ENCODE measurements at places on chromosomes 11 and 22.

DNA sequence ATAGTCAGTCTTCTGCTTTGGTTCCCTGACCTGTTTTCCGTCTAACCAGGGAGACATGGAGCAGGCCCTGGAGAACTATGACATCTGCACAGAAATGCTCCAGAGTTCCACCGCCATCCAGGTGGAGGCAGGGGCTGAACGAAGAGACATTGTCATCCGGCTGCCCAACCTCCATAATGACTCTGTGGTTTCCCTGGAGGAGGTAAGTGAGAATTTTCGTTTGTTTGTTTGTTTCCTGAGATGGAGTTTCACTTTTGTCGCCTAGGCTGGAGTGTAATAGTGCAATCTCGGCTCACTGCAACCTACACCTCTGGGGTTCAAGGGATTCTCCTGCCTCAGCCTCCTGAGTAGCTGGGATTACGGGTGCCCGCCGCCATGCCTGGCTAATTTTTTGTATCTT lies 52.9 kb downstream of the CABIN1 start:
- no peak for DNase-seq

GRCh38 chr22:29115682-29116288 lies 43.0 kb downstream of the KREMEN1 start:
- DNase-seq: no peak

DNA sequence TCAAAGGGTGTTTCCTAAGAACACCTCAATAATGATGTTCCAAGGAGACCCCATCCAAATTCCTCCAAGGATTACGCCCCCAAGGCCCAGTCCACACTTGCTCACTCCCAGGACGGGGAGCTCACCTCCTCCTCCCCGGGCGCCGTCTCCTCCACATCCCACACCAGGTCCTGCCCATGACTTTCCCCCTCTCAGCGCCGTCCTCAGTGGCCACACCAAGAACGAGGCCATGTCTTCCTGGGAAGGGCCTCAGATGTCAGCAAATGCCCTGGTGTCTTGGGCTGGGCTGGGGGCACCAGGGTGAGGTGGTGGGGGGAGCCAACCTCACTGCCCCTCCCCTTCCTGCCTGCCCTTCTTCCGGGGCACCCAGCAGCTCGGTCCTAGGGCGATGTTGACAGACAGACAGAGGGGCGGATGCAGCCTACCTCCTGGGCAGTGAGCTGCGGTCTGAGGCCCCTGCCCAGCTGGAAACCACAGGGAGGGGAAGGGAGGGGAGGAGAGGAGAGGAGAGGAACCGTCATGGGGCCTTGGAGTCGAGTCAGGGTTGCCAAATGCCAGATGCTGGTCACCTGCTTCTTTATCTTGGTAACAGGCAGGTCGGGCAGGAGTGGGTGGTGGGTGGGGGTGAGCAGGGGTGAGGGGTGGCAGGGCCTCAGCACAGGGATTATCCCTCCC lies at the start of the genes C11orf21 and TSPAN32:
Gene C11orf21, minus strand, starts transcription at position 288 of the 675 bp plus-strand sequence. Its CDS starts 110 bp downstream, at position 178.
Gene TSPAN32, plus strand, starts transcription at position 383 of the 675 bp plus-strand sequence. Its CDS starts 137 bp downstream, at position 520.
- DNase-seq: no peak

- DNase-seq: no peak
Observed at GRCh38 chr11:68658661-68659060, 25.7 kb upstream of the GAL start.

DNA sequence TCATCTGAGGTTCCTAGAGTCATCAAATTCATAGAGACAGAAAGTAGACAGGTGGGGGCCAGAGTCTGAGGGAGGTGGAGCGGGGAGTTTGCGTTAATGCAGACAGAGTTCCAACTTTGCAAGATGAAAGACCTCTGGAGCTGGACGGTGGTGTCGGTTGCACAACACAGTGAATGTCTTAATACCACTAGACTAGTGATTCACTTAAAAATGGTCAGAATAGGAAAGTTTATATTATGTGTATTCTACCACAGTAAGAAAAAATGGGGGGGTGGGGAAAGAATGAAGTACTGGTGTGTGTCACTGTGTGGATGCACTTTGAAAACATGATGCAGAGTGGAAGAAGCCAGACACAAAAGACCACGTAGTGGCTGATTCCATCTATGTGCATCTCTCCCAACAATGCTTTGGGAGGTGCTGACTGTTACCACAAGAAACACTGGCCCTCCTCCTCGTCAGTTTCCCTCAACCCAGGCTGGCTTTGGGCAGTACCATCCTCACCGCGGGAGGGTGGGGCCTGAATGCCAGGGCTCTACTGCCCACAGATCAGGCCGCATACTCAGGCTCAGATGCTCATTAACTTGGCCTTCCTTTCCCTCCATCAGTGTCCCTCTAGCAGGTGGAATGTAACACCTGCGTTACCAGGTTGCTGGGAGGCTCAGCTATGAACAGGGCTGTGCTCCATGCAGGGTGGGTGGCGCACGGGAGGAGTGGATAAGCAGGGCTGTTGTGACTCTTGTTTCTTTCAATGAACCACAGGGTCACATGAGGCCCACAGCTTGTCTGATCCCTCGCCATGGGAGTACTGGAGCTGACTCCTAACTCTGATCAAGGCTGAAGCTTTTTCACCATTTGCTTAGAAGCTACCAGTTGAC lies 297.0 kb downstream of the CTTN start:
- DNase-seq: no peak

GRCh38 chr11:1851468-1852180 lies 1.3 kb upstream of the LSP1 start:
- DNase-seq: no peak

DNA sequence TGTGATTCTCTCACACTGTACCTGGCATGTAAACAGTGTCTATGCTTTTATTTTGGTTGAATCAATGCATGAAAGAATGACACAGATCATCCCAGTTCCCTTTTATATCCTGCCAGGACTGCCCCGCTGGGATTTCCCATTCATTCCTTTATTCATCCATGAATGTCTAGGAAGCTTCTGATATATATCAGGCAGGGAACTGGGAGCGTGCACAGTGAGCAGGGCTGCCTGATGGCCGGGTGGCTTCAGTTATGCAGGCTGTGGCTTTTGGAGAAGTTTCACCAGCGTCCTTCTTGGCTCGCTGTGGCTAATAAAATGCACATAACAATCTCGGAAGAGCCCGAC lies 789.0 kb downstream of the TBC1D22A start:
- DNase-seq: no peak

GRCh38 chr11:30984442-30984816 lies 385.1 kb downstream of the DCDC1 start:
- no peak for DNase-seq

DNA sequence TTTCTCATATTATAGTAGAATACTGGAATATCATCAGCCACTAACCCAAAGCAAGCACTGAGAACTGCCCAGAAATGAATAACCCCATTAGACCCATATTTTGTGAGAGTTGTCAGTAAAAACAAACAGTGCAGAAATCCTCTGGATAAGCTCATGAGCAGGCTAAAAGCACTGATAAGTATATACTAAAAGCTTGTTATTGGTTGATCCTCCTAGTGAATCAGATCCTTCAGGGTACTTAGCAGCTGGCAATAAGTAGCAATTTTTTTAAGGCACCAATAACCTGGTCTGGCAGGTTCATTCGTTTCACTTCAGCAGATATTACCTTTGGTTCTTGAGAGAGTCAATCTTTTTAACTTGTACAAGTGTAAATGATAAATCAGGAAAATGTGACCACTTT lies 1.2 kb downstream of the NOX4 start:
- peak; percentile 4 for DNase-seq

DNA sequence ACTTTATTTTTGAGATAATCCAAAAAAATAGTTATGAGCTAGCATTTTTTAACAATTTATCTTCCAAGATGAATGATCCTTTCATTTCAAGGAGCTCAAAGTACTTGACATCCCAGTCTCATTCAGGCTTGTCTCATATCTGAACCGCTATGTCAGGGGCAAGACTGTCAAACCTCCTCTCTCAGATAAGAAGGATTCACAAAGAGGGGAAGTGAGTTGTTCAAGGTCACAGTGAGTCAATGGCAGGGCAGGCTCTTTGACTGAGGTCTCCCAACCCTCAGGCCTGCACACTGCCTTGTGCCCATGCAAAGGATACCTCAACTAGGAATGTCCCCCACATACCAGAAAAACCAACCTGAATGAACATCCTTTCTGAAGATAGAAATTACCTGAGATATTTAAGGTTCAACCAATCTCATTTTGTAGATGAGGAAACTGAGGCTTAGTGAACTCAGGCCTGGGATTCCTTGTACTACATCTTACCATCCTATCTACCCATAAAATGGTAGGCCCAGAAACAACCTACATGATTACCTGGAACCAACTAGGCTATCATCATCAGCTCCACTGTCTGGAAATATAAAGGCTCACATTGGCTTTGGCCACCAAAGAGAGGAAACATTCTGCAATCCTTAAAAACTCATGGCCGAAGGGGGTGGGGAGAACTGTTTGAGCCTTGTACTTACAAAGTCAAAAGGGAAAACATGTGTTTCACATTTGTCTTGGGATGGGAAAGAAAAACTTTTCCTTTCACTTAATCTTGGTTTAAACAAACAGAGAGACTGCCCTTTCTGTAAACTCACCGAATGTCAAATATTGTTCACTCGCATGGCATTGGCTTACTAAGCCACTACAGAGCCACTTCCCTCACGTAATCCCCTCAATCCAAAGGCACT lies 51.1 kb downstream of the LIF start:
- DNase-seq: no peak

- no peak for DNase-seq
Observed at GRCh38 chr11:58763120-58763490, 31.4 kb upstream of the GLYAT start.

DNA sequence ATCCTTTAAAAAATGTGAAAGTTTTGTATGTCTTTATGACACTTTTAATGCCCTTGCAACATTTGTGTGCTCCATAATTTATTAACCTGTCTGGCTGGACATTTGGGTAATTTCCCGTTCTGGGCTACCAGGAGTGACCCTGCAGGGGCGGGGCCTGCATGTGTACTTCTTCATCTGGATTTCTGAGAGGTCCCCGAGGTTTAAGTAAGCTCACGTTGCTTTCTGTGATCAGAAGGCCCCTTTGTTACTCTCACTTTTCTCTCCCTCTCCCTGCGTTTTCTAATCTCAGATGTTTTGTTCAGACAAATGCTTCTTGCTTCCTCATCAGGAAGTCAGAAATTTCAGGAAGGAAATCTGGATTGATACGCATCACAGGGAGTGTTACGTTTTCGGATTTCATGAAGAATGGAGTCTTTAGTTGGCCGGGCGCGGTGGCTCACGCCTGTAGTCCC lies 78.9 kb upstream of the CRYBB3 start:
- no peak for DNase-seq

DNA sequence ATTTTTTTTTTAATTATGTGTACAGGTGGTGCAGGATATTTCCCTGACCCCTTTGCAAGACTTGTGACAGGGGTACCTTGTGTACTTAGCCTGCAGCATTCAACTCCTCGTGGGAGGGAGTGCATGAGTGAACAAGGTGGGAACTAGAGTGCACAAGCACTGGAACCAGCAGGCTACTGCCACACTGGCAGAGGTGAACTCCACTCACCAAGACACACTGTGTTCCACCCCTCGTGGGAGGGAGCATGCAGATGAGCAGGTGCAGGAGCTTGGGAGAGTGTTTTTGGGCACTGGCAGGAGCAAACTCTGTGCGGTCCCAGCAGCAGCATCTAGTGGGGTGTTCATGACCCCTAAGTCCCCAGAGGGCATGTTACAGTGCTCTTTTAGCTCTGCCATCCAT lies 282.7 kb upstream of the PLET1 start:
- no peak for DNase-seq

- DNase-seq: no peak
Observed at GRCh38 chr11:67364783-67365722, 8.3 kb downstream of the CLCF1 start.

DNA sequence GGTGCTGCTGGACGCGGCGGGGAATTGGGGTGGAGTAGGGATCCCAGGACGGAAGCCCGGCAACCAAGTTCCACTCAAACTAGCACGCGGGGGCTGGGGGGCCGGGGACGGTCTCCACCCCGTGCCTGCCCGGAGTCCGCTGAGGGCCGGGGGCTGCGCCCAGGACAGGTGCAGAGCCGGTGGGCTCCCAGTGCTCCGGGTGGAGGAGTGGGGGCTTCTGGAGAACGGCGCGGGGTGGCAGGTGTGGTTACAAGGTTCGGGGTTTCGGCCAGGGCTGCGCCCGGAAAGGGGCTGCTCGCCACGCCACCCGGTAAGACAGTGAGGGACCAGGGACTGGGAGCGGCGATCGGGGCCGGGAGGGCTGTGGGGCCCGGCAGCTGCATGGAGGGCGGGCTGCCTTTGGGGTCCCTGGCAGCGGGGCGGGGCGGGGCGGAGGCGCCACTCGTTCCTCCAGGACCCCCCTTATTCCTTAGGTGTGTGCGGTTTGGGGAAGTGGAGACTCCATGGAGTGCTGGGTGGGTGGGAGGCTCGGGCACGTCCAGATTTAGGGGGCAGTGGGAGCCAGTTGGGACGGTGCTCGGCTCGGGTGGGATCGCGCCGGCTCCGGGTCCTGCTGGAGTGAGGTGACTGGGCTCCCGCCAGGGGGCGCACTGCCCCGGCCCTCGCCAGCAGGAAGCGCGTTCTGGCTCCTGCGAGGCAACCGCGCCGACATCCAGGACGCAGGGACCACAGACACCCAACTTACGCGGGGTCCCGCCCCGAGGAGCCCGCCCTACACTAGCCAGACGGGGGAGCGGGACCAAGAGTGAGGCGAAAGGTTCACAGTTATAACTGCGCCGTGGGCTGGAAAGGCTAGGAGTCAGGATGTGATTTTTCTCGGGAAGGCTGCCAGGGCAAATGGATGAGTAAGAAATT lies 868 bp downstream of the TSPAN18 start:
- peak; percentile 87 for DNase-seq

DNA sequence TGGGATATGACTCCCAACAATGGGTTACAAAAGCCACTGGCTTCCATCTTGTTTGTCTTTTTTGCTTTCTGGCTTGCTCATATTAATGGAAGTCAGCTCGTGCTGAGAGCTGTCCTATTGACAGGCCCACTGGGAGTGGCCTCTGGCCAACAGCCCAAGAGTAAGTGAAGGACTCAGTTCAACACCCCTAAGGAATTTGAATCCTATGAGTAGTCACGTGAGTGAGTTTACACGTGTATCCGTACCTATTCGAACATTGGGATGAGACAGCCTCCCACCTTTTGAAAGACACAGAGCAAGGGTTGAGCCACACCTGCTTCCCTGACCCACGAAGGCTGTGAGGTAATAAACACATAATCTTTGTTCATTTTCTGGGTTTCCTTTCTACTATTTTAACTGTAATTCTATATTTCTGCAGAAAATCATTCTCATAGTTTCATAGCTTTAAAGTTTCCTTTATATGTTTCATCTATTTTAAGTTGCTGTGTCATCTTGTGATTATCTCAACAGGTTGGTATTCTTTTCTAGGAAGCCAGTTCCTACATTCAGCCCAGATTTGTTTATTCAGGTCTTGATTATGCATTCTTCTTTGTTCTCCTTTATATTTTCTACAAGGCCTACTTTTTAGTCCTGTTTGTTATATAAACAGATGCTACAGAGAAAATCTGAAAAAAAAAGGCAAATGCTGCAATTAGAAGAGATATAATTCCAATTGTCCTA lies 802.3 kb downstream of the CNTN5 start:
- peak; percentile 5 for DNase-seq
